ENCODE measurements at places on chromosomes 2 and 18.

GRCh38 chr2:121707920-121708361 is 28.7 kb downstream of the NIFK start:
- DNase-seq, result no peak

- no peak for DNase-seq
Observed at GRCh38 chr2:198448789-198449188, 644.4 kb downstream of the PLCL1 start.

DNA sequence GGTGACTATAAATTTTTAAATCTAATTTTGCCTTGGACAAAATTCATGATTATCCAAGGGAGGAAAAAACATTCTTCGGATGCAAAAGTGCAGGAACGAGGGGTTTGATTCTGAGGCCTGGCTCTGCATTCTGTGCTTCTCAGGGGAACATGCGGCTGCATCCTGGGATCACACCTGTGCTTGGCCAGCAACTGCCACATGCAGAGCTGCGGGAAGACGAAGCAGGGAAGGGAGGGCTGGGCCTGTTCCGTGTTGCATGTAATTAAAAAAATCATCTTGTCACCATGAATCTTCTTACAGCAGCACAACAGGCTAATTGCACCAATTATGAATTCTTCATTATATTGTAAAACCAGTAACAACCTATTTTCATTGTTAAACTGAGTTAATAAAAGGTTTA is 158.0 kb upstream of the ALKAL2 start:
- DNase-seq, result no peak

- DNase-seq, result no peak
Observed at GRCh38 chr2:90207454-90208058, 1516.1 kb downstream of the RPIA start.

- no peak for DNase-seq
Observed at GRCh38 chr2:130892793-130893785, 56.4 kb downstream of the ARHGEF4 start.

DNA sequence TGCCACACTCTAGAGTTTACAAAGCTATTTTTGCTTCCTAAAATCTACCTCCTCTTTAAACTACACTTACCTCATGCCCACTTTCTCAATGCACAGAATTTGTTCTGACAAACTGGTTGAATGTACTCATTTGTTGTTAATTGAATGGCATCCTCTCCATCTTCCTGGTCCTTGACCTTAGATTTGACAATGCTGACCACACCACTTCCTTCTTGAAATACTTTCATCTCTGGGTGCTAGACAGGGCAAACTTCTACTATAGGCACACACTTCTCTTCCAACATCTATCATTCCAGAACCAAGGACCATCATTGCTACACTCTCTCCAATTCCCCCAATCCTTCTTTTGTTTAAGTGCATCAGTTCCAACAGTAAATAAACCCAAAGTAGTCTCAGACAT is 22.3 kb downstream of the ARL5A start:
- DNase-seq, result no peak

GRCh38 chr2:75030218-75031009 is 72.0 kb downstream of the POLE4 start:
- no peak for DNase-seq

DNA sequence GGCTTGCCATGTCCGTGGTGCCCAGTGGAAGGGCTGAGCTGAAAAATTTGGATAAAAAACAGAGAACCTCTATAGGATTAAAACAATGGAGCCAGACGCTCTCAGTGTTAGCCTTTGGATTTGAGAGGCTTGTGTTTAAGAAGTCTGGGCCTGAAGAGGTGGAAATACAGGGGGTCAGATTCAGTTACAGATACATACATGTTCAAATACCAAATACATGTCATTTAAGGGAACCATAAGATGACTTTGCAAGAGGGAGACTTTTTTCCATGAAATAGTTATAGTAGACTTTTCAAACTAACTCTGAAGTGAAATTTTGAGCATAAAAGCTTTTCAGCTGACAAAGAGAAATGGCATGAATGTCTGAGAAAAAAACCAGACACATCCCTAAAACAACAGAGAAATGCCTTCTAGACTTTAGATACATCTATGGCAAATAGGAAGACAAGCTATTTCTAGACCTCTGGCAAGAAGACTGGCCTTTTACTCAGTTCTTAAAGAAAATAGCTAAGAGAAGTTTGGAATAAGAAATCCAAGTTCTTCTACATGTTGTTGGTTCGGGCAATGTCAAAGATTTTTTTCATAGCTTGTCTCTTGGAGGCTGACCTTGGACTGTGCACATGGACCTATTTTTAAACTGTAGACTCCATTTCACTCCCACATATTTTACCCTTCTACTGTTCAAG is 112.9 kb downstream of the LTBP1 start:
- DNase-seq, result no peak

DNA sequence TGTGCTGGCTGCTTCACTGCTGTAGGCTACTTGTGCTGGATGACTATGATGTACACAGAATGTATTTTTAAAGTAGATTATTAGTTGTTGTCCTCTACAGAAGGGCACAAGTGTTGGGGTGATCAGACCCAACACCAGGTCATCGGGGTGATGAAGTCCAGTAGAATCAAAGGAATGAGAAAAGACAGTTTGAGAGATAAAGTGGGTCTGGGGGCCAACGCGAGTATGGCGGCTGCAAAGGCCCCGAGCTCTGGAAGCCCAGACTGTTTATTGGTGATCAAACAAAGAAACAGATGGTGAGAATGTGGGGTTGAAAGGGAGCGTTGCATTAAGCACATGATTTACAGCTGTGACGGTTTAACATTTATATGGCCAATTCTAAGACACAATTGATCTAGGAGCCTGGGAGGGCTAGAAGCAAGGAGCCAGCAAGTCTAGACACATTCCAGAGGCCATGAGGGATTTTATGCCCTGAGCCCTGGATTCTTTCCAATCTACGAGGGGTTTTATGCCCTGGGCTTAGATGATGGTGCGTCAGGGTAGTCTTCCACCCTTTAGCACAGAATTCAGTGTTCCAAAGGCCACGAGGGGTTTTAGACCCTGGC is 153.5 kb downstream of the AGPS start:
- no peak for DNase-seq

DNA sequence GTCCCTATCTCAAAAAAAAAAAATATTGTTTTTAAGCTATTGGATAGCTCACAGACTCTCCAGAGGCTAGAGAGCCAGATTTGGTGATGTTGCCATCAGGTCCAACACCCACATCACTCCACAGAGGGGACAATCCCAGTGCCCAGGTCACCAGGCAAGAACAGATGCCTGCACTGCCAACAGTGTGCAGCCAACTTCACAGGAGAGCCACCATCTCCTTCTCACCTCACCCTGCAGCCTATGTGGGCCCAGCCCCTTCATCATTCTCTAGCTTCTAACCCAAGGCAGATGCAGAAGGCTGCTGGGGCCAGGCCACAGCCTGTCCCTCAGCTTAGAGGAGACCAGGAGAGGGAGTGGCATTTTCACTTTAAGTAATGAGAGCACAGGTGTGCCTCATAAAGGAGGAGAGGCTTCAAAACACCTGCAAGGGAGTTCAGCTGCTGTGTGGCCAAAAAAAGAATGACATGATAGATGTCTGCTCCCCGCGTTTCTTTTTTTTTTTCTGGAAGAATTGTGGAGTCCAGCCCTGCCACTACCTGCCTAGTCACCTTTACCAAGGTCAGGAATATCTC is 98.0 kb upstream of the ZSWIM2 start:
- DNase-seq, result no peak

DNA sequence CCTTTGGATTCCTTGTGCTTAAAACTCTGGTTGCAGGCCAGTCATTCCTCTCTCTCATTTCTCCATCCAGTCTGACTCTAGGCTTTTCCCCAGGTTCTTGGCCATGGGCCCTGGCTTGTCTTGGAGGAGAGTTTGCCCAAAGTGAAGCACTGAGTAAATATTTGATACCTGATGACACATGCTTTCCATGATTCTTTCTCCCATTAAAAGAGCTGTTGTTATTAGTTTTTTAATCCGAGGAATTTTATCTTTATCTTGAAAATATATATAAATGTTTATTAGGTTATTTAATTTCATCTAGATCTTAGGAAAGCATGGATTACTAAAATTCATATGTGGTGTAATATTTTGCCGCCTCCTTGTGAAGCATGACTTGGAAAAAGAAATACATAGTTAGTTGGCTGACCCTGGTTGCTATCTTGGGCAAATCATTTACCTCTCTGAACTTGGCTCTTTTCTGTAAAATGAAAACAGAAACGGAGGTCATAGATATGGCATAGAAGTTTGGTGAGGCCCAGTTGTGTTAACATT is 650.1 kb downstream of the SLC4A3 start:
- DNase-seq, result no peak

- no peak for DNase-seq
Observed at GRCh38 chr2:32357318-32358110, 691 bp downstream of the BIRC6 start.

Data from activated CD8-positive, alpha-beta memory T cell treated with anti-CD3 and anti-CD28 coated beads for 1 hour (primary cell).